Stimulated activated CD8-positive, alpha-beta memory T cell treated with anti-CD3 and anti-CD28 coated beads, Interleukin-4, amount 100 ng/mL, for 1 hour (primary cell): ENCODE measurements at places on chromosomes 1 and 21.

DNA sequence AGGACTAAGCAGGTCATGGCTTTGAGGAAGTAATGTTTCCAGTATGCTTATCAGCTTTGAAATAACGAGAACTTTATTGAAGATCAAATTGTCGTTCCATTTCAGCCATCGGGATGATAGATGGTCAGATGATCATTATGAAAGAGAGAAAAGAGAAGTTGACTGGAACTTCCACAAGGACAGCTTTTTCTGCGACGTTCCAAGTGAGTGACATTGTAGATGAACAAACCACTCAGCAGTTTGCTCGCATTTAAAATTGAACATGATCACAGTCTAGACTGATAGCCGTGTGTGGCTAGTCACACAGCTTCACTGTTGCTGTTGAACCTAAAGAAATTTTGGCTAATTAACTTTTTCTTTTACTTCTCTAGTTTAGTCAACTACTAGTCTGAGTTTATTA, 151.1 kb downstream of the TLR5 start:
- DNase-seq, result no peak

DNA sequence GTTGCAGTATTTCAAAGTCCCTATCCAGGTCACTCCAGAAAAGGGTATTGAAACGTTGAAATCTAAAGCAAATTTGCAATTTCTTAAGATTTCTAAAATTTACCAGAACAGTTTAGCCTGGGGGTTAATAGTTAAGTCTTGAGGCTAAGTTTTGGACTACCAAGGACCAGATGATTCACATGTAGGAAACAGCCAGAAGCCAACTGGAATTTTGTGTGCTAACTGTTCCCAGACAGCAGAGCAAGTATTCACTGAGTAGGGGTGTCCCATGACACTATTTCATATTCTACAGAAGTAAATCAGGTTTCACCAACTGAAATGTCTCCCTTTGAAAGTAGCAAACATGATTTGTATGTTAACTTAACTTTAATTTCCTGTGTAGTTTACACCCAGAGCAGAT, 11.5 kb upstream of the C1orf105 start:
- no peak for DNase-seq

DNA sequence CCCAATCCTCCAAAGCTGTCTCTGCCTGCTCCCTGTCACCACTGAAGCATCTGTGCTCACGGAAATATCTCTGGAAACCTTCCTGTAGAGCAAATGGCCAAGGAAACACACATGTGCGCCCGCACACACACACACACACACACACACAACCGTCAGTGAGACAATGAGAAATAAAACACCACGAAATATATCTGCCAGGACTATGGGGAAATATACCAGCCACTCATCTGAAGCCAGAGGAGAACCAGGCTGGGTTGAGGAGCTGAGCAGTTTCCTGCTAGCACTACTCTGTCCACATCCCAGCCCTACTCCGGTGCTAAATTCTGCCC, 25.1 kb upstream of the PLXNA2 start:
- DNase-seq, result no peak

- DNase-seq, result no peak
Measured at GRCh38 chr1:82337635-82338034, 536.9 kb downstream of the ADGRL2 start.

GRCh38 chr1:43473463-43473862, 19.7 kb upstream of the HYI start:
- no peak for DNase-seq

- no peak for DNase-seq
Measured at GRCh38 chr21:45817345-45817744, 164.2 kb upstream of the COL6A1 start.

DNA sequence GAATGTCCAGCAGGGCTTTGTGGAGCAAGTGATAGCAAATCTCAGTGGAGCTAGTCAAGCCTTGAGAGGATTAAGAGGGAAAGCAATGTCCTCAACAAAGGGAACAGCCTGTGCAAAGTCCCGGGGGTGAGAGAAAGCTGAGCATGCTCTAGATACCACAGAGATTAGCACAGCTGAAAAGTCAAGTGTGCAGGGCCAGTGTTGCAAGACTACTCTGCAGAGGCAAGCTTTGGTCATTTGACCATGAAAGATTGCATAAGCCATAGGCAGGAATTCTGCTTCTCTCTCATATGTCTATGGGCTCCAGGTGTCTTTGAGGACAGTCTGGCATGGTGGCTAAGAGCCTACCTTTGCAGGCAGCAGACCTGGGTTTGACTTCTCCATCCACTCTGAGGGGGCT, 181.0 kb upstream of the JUN start:
- no peak for DNase-seq

- no peak for DNase-seq
Measured at GRCh38 chr21:42721341-42721824, 68.0 kb downstream of the PDE9A start.

DNA sequence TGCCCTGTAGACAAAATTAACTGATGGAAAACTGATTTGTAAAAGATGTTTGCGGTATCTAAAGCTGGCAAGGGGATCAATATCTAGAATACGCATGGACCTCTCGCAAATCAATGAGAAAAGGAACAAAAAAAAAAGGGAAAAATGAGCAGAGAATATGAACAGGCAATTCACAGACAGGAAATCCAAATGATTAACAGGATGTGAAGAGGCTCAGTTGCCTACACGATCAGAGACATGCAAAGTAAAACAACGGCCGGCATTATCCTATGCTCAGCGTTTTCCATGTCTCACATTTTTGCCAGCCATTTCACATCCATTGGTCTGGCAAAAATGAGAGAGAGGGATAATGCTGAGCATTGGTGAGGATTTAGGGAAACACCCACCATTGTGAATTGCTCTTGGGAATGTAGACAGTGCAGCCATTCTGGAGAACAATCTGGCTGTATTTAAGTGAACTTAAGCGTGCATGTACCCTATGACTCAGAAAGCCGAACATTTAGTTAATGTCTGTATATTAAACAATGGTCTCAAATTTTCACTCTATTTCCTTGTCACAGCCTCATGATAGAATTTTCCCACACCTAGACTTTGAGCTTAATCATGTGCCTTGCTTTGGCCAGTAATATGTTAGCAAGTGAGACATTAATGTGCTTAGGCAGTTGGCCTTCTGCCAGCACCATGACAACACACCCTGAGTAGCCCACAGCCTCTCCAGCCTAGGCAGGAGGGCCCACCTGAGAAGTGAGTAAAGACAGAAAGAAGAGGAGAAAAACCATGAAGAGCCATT, 61.0 kb upstream of the NBPF3 start:
- DNase-seq, result no peak

GRCh38 chr1:12035312-12035711, 16.0 kb downstream of the MIIP start:
- DNase-seq, result no peak

GRCh38 chr1:66050633-66051032, 257.9 kb downstream of the PDE4B start:
- DNase-seq, result no peak

GRCh38 chr1:82845866-82846265, 1045.1 kb downstream of the ADGRL2 start:
- DNase-seq, result no peak

- no peak for DNase-seq
Measured at GRCh38 chr1:248152056-248152827, 7.3 kb downstream of the OR2M5 start.

- no peak for DNase-seq
Measured at GRCh38 chr1:219461981-219462400, 150.9 kb downstream of the ZC3H11B start.
